ENCODE measurements at places on chromosomes 3 and 15.

DNA sequence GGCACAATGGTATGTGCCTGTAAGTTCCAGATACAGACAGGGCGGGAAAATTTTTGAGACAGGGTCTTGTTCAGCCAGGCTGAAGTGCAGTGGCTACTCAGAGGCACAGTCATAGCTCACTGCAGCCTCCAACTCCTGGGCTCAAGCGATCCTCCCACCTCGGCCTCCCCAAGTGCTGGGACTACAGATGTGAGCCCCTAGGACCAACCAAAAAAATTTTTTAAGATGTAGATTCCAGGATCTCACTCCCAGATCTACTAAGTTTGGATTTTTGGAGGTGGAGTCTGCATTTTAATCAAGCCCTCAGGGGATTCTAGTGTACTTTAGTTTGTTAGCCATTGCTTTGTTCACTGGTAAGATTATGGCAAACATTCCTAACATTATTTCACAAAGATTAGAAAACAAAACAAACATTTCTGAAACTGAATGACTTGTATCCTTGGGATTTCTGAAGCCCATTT, 2.7 kb downstream of the LIPH start:
- no peak for DNase-seq

DNA sequence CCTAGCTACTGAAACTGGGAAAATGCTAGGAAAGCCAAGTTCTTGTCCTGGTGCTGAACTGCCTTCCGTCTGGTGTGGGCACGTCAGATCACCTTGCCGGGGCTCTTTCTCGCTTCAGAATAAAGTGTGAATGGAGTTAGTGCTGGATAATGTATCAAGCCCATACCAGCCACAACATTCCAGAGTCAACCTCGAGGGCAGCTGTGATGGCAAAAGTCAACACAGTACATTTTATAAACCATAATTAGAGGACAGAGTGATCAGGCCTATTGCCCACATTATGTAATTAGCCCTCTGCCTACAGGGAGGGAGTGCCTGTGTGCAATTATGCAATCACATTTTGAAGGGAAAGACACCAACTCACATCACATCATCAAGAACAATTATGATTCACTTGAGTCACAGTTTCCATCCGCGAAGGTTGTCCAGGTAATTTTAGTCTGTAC, 165.2 kb downstream of the RORA start:
- DNase-seq = peak; percentile 47

- DNase-seq = no peak
These were observed 82.8 kb downstream of the DUT start for GRCh38 chr15:48414015-48414414.

GRCh38 chr15:65723876-65724275, 68.2 kb downstream of the DENND4A start:
- DNase-seq = no peak

GRCh38 chr3:126961191-126961790, 21.6 kb upstream of the PLXNA1 start:
- no peak for DNase-seq

- DNase-seq = no peak
These were observed 33.1 kb downstream of the CRTAP start for GRCh38 chr3:33146791-33147445.

- no peak for DNase-seq
These were observed 470.9 kb downstream of the LPP start for GRCh38 chr3:188624828-188625227.

DNA sequence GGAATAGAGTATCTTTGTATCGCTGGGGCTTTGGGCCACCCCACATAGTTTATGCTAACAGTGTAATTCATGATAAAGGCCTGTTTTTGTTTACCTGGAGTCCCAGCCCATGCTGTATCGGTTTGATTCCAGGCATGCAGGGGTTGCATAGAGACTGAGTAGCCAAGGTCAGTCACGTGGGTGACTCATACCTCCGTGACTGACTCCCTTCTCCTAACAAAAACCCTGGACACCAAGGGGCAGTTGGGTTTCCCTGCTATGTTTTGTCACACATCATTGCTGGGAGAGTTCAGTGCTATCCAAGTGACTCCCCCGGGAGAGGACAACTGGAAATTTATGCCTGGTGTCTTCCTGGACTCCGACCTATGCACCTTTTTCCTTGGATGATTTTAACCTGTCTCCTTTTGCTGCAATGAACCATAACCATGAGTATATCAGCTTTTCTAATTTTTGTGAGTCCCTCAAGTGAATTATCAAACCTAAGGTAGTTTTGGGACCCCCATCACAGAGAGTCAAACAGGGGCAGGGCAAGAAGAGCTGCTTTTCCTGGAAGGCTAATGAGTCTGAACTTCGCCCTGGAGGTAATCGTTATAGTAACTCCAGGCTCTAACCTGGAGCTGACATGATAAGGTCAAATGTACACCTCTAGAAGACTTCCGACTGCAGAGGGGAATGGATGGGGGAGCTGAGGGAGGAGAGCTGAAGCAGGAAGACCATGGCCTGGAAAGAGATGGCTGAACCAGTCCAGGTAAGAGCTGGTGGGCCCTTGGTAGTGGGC, 57.0 kb downstream of the SRGAP3 start:
- no peak for DNase-seq

- no peak for DNase-seq
These were observed 136.1 kb downstream of the CACNA1D start for GRCh38 chr3:53630547-53630946.

- DNase-seq = no peak
These were observed 35.1 kb downstream of the NGLY1 start for GRCh38 chr3:25748189-25748588.

DNA sequence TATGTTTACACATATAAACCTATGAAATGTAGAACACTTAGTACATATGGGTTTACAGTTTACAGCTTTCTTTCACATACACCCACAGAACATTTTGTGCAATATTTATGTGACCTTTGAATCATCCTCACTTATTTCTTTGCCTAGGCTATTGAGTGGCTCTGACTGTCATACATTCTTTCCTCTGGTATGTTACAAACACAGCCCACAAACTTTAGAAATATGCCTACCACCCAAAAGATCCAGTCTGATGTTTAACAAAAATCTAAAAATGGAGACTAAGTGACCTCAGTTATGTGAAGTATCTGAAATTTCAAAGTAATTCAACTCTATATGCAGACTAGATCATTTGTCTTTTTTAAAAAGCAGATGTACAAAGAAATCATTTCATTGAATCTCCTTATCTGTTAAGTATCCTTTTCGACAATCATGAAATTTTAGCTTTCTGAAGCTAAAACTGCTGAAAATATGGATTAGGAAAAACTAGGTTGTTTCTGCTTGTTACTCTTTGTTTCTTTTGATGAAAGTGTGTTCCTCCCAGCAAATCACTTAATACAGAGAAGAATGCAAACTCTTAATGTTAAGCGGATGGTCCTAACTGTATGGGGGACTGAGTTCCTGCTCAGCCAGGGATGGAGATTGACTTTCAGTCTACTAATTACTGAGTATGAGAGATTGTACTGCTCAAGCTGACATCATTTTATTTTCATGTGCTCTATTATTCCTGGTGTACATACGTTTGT, 27.7 kb downstream of the CCDC54 start:
- DNase-seq = no peak

- no peak for DNase-seq
These were observed 497 bp upstream of the RPLP1 start for GRCh38 chr15:69451951-69452691.

GRCh38 chr3:49166752-49167556, 823 bp upstream of the CCDC71 start:
- no peak for DNase-seq

GRCh38 chr3:53768478-53769459, 77.5 kb downstream of the CHDH start:
- no peak for DNase-seq

DNA sequence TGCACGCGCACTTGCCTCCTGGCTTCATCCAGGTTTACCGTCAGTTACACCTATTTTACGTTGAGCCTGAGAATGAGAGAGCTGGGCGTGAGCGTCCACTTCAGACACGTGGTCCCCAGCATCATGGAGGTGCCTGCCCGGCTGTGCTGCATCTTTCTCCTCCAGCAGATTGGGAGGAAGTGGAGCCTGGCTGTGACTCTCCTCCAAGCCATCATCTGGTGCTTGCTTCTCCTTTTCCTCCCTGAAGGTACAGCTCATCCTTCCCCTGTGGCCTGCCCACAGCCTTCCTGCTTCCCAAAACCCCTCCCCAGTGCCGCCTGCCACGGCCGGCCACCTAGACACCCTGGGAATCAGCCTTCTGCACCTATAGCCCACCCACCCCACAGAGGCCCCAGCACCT, 31.6 kb downstream of the SLC22A14 start:
- DNase-seq = no peak

- no peak for DNase-seq
These were observed 27.0 kb upstream of the RPL32 start for GRCh38 chr3:12868039-12869034.

DNA sequence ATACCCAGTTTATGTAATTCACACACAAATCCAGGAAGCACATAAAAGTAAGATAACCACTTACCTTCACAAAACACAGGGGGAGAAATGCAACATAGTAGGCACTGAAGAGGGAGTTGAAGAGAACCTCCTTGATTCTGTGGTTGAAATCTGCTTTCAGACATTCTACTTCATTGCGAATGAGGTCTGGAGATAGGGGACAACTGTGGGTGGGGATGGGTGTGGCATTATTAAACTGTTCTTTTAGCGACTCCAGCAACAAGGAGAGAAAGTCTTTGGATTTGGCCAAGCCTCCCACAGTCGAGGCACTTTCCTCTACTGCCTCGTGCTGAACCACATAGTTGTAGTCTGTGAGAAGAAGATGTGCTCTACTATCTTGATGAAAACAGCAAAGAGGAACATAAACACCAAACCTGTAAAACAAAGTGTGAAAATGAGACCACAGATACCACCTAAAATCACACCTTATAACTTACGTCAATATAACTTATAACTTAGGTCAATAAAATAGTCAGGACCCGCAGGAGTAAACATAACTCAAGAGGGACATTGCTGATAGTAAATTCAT, 25.6 kb downstream of the TMEM39A start:
- DNase-seq = no peak

DNA sequence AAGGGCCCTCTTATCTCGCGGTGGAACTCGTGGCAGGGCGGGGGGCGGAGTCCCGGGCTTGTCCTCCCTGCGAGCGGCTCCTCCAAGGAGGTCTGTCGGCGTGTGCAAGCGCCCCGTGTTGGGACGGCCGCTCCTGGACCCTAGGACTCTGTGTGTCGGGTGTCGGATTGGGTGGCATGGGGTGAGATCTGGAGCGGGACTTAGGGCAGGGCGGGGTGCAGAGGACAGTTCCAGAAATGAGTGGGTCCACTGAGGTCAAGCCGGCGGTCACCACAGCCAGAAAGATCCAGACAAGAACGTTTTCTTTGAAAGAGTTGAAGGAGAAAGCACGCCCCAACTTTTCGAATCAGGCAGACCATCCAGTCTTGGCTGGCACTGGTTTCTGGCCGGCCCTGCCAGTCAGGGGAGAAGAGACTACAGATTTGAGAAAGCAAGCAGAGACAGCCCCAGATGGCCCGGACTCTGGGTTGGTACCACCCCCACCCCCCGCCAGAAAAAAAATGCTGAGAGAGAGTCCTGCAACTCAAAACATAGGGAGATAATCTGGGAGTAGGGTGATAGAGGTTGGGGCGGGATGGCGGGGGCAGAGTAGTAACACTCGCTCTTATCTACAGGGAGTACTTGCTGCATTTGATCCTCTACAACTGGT, 784 bp upstream of the CISH start:
- DNase-seq = no peak

- no peak for DNase-seq
These were observed 50.0 kb upstream of the EPHA3 start for GRCh38 chr3:89057398-89057797.

GRCh38 chr15:79922512-79923078, 25.8 kb upstream of the MTHFS start:
- DNase-seq = no peak

GRCh38 chr3:152269056-152269830, 514 bp downstream of the MBNL1 start:
- peak; percentile 49 for DNase-seq

DNA sequence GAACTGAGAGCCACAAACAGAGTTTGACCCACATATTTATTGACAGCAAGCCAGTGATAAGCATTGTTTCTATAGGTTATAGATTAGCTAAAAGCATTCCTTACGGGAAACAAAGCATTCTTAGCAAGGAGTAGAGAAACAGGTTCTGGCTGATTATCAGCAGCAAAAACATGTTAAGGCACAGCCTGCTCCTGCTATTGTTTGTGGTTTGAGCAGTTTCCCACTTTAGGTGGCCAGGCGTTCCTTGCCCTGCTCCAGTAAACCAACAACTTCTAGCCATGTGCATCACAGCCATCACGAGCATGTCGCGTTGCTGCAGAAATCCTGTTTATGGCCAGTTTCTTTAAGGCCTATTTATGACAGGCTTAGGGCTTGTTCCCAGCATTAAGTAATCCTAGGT, 44.7 kb upstream of the C2CD4B start:
- no peak for DNase-seq

- no peak for DNase-seq
These were observed 60.6 kb downstream of the SLC12A8 start for GRCh38 chr3:125151916-125152315.

GRCh38 chr15:85777250-85778106, 17.2 kb downstream of the KLHL25 start:
- no peak for DNase-seq

DNA sequence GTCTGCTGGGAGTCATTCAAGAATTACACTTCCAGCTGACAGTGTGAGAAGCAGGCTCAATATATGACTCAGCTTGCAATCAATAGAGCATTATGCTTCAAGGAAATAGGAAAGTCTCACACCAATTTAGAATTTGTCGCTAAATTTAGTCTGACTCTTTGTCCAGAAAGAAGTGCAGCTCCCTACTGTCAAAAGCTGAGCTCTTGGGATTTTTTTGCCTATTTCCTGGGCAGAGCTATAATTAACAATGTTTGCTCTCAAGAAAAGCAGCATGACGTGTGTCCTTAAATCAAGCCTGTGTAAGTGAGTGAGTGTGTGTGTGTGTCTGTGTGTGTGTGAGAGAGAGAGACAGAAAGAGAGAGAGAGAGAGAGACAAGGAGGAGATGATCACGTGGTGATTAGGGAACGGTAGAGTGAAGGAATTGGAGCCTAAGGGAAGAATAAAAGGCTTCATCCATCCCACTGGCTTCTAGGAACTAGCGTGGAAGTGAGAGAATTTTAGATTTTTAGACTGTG, 16.4 kb upstream of the SLC35G2 start:
- peak; percentile 82 for DNase-seq

DNA sequence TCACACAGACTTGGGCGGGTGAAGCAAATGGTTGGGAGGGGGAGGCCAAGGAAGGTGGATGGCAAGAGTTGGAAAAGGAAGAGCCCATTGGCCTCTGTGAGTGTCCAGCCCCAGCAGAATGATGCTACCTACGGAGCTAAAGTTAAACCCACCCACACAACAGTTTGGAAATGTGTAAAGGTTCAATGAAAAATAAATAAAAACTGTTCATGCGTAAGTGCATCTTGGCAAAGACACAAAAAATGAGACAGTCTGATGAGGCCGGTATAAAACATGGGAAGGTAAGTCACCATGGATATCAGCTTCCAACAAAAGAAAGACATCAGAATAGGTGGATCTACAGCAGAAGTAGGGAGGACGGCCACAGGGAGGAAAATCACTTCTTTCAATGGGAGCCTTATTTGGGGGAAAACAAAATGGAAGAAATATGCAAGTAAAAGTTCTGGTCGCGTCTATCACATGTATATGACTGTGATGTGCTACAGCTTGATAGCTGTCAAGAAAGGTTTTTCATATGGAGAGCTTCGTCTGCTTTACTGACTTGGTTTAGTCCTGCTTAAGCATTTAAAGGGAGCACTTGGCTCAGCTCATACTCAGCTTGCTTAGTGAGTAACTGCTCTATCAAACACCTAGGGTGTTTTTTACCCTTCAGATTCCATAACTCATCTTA, 82.8 kb downstream of the TIGIT start:
- no peak for DNase-seq

Data from NCI-H1436 (cell line).